ENCODE measurements at places on chromosomes 6 and 20.

DNA sequence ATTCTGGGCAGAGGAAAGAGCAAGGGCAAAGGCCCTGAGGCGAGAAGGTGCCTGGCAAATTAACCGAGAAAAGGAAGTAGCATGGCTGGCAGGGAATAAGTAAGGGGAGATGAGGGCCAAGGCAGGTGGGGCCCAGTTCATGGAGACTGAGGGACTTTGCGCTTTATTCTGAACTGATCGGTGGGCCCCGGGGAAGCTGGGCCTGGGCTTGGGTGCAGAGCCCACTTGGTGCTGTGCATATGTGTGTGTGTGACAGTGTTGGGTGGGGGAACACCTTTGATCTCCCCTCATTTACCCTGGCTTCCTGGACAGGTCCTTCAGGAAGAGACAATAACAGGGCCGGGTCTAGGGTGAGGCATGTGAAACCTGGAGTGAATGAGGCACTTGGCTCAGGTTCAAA, 2.9 kb upstream of the MDFI start:
- no peak for DNase-seq

DNA sequence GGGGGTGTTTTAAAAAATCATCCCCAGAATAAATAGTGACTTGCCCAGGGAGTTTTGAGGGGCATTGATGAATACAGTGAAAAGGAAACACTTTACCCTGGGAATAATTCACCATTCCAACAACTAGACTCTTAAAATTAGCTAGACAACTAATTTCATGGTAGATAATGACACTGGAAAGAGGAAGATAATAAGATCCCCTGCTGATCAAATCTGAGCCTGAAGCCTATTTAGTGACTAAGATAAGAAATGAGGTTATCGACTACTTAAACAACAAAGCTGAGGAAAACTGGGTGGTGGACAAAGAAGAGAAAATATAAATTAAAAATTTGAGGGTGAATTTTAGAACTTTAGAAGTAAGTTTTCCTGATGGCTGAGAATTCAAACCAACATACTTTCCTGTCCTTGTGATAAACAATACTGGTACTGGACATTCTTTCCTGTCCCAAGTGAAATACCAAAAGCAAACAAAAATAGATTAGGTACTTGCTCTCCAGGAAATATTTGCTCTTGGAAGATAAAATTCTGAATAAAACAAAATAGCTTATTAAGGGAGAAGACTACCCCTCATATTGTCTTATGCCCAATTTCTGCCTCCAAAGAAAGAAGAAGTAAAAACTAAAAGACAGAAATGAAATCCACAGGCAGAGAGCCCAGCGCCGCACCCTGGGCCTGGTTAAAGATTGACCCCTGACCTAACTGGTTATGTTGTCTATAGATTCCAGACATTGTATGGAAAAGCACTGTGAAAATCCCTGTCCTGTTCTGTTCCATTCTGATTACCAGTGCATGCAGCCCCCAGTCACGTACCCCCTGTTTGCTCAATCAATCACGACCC, 64.0 kb upstream of the ADGRF4 start:
- DNase-seq: no peak

- no peak for DNase-seq
Measured at GRCh38 chr20:58682656-58683531, 9.7 kb upstream of the NPEPL1 start.

DNA sequence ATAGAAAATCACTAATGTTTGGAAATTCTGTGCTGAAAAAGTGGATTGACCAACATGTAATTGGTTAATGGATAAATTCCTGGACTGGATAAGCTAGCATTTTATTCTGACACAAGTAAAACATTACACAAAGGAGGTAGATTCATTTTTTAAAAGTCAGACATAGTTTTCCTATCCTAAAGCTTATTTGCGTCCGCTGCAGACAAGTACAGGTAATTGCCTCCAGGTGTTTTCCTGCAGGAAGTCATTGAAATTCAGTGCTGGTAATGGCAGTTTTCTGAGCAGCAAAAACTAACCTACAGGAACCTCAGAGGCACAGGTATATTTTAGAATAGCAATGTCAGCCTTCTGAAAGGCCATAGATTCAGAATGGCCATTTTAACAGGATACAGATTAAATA, 20.0 kb upstream of the HIVEP1 start:
- DNase-seq: no peak

DNA sequence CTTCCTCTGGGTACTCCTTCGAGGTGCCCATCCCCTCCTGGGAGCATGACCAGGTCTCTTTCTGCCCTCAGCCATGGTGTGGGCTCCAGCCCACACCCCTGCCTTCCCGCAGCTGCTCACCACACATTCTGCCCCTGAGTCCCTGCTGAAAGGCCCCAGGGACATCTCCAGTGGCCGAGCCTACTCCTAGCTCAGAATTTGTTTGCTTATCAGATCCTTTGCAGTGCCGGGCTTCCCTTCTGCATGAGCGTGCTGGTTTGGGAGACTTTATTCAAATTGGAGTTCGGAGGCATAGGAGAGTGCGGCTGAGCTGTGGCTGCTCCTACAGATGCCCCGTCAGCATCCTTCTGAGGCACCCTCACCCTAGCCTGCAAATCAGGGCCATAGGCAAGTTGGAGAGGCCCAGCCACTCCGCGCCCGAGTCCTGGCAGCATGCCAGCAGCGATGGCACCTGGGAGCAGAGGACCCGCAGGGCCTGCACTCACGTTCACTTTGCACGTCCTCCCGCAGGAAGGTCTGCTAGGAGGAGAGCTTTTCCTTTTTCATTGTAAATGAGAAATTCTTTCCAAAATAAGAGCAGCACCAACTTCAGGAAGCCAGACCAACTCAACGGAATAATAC, 327.3 kb downstream of the QKI start:
- DNase-seq: no peak

DNA sequence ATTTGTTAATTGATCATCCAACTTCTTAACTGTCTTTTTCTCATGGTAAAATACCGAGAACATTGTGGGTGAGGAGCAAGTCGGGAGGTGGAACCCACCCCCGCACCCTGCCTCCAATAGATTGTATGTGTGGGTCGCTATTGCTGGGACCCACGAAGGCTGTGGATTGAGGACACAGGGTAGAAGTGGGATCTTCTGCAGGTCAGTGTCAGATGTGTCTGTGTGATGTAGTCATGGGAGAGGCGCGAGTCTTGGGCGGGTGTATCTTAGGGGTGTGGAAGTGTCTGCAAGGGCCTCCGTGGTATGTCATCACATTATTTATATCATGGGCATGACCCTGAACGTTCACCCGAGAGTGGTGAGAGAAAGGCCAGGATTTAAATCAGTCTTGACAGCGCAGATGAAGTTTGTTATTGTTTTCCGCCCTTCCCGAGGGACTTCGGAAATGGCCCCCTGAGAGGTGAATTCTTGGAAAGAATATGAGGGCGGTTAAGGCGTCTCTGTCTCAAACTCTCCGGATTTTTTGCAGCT, 472 bp upstream of the PAQR8 start:
- peak; percentile 47 for DNase-seq

DNA sequence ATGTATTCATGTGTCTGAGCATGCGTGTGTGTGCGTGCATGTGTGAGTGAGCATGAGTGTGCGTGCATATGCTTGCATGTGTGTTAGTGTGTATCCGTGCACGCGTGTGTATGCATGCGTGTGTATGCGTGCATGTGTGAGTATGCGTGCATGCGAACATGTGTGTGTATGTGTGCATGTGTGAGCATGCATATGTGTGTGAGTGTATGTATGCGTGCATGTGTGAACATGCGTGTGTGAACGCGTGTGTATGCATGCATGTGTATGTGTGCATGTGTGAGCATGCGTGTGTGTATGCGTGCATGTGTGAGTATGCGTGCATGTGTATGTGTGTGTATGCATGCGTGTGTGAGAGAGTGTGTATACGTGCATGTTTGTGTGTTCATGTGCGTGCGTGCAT, 77.9 kb downstream of the SMOC2 start:
- DNase-seq: no peak

DNA sequence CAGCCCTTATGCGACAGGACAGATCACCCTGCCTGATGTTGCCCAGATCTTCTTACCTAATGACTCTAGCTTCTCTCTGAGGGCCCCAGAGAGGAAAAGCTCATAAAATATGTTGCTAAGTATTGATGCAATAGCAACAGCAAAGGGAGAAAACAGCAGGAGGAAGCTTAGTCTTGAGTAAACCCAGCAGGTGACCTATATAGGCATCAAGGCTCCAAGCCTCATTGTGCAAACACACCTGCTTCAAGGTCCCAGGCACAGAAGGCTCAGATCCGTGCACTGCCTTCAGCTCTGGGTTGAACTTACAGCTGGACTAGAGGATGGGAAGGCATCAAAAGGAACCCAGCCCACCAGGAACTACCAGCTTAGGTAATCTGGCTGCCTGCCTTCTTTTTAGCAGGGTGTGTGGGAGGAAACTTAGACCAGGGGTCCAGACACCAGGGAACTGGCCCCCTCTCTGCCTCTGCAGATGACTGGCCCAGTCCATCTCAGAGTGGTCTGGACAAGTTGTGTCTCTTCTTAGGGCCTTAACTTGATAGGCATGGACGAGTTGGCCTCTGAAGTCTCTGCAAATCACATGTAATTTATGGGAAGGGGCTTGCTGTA, 34.4 kb downstream of the TGM3 start:
- no peak for DNase-seq

GRCh38 chr20:10576411-10577090, 97.2 kb downstream of the JAG1 start:
- DNase-seq: no peak

GRCh38 chr20:59743767-59744485, 139.6 kb downstream of the PHACTR3 start:
- DNase-seq: no peak

DNA sequence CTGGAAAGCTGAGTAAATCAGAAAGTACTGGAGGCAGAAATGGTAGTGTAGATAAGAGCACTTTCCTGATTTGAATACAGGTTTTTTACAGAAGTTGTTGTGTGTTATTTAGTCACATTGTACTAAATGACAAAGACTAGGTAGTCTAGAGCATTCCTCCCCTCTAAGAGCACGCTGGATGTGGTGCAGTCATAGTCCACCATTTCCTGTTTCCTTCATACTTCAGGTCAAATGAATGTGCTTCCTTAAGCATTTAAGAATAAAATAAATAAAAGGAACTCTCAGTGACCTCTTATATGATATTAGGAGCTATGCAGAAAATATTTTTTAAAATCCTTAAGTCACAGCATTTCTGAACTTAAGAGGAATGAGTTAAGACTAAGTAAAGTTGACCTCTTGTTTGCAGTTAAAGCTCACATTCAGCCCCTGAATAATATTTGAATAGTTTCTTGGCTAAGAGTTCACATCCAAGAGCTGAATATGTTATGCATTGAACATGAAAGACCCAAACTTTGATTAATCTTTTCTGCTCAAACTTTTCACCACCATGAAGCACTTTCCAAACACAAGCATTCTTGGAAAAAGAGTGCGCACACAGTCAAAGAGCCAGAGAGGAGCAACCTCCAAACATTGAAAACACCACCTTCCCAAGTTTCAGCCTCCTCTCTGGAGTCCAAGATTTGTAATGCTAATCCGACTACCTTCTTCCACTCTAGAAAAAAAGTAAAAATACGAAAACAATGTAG, 53.4 kb upstream of the TMEM30A start:
- DNase-seq: no peak

- DNase-seq: no peak
Measured at GRCh38 chr6:143579703-143580102, 68.2 kb upstream of the FUCA2 start.

GRCh38 chr20:4726710-4727397, 5.1 kb downstream of the PRND start:
- peak; percentile 71 for DNase-seq

- peak; percentile 67 for DNase-seq
Measured at GRCh38 chr6:33696548-33697518, 14.7 kb downstream of the UQCC2 start.

DNA sequence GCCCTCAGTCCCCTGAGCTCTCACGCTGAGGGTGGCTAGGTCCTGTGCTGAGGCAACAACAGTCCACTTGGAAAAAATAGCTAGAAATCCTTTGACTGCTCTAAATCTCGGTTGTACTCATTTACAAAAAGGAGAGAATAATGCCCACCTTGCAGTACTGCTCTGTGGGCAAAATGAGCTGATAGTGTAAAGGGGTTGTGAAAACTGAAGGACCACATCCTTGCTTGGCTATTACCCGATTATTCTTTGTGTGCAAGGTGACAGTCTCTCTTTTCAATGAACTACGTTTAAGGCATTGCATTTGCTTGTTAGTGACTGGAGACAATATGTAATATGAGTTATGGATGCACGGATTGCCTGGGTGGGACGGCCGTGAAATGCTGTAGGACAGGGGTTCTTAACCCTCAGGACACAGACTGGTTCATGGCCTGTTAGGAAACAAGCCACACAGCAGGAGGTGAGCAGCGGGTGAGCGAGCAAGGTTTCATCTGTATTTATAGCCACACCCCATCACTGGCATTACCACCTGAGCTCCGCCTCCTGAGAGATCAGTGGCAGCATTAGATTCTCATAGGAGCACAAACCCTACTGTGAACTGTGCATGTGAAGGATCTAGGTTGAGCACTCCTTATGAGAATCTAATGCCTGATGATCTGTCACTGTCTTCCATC, 14.6 kb downstream of the SAMD3 start:
- DNase-seq: no peak

GRCh38 chr6:36650848-36651478, 27.6 kb upstream of the CDKN1A start:
- DNase-seq: no peak

- DNase-seq: no peak
Measured at GRCh38 chr6:82836022-82836575, 229.5 kb downstream of the UBE3D start.

GRCh38 chr6:4169028-4169789, 33.8 kb upstream of the ECI2 start:
- DNase-seq: no peak

DNA sequence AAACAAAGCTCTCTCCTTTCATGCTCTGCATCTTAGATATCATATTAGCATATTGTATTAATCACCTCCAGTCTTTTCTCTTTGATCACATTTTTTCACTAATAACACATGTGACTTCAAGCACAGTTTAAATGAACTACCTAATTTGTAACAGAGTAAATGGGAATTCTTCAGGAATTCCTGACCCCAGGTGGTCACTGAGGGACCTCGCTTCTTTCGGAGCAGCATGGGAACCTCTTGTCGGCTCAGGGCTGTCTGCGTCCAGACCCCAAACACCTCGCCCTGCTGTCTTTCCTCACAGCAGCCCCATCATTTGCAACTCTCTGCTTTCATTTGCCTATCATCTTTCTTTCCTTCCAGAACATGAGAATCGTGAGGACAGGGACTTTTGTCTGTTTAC, 103.5 kb downstream of the DACT2 start:
- DNase-seq: no peak

Data from activated CD8-positive, alpha-beta memory T cell treated with anti-CD3 and anti-CD28 coated beads, Interleukin-2, amount 10 ng/mL, durations not matched to agents 7 days and 5 days (primary cell).